ENCODE measurements at places on chromosomes 1 and 21.

GRCh38 chr1:25802915-25803314, 2.9 kb downstream of the SELENON start:
- no peak for DNase-seq

DNA sequence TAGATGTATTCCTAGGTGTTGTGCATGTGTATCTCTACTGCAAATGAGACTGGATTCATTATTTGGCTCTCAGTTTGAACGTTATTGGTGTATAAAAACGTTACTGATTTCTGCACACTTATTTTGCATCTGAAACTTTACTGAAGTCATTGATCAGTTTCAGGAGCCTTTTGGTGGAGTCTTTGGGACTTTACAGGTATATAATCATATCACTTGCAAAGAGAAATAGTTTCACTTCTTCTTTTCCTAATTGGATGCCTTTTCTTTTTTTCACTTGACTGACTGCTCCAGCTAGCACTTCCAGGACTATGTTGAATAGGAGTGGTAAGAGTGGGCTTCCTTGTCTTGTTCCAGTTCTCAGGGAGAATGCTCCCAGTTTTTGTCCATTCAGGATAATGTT, 252.2 kb downstream of the SMYD3 start:
- DNase-seq = no peak

DNA sequence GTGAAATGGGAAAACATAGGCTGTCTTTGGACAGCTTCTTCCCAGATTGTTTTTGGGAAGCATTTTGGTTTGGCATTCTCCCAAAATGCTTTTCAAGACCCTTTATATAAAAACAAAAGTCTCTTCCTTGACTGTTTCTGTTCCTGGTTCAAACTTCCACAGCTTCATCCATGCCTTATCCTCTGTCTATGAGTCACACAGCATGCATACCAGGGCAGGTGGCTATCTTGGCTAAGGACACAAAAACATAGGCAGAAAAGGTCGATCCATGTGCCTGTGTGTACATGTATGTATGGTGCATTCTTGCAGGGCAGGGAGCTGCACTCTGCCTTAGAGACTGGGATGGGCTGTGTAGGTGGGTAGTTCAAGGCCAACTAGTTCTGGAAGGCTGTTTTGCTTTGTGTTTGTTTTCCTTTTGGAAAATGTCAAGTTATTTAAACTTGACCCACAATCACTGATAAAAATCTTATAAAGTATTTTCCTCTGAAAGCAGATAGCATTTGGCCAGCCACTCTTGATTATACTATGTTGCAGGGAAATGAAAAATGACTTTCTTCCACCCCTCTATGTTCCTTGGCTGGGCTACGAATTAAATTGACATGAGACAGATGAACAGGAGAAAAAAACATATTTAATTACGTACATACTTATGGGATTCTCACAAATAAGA, 437.0 kb downstream of the SIPA1L2 start:
- DNase-seq = no peak

DNA sequence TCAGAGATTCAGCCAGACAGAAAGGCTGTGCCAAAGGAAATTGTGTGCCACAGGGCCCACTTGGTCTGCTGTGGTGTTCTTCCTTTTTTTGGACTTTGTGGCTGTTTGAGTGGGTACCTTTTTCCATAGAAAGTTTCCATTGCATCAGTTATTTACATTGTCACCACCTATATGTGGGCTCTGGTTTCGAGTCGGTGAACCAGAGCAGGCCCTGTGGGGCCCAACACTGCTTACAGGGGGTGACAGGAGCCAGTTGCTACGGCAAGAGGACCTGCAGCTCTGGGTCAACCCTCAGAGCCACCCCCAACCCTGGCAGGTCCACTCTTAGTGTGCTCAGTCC, 157.0 kb upstream of the EDN2 start:
- no peak for DNase-seq

GRCh38 chr1:16161717-16162116, 5.8 kb upstream of the EPHA2 start:
- no peak for DNase-seq

- DNase-seq = no peak
These were observed 59.3 kb upstream of the DPT start for GRCh38 chr1:168788258-168788657.

DNA sequence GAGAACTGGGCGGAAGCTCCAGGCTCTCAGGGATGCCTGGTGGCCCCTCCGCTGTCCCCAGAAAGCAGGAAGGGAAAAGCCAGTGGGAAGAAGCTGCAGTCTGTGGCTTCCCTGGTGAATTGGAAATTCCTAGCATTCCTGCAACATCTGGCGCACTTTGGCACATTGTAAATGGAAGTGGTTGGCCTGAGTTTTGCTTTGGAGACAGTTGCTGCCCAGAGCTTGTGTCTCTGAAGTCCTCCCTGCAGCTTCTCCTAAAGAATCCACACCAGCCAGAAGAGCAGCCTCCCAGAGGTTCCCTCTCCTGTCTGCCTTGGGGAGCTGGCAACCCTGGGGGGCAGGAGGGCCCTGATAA, 48.2 kb downstream of the ARHGEF10L start:
- DNase-seq = no peak
